ENCODE measurements at places on chromosomes 7 and 10. TPM values are rescaled to one million over a fixed set of nuclear protein-coding genes. Genes with fewer than 3 reads are reported as not detected.

GRCh38 chr10:50497758-50498157, 126.0 kb downstream of the SGMS1 start:
- DNase-seq = no peak

DNA sequence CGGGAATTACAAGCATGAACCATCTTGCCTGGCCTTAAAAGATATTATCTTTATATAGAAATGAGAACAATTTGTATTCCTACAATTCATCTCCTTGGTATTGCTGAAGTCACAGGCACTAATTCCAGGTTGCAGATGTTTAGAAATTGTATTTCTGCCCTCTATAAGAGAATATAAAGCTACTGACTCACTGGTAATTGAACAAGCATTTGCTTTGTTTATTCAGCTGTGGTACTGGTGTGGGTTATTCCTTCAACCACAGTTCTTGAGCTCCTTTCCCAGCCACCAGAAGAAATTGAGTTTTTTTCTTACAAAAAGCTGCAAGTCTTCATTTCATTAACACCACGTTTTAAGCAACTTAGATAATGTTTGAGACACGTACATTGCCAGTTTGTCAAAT, 29.0 kb upstream of the MPP7 start:
- DNase-seq = no peak

The APBB1IP gene
- 45.6 TPM for total RNA-seq

DNA sequence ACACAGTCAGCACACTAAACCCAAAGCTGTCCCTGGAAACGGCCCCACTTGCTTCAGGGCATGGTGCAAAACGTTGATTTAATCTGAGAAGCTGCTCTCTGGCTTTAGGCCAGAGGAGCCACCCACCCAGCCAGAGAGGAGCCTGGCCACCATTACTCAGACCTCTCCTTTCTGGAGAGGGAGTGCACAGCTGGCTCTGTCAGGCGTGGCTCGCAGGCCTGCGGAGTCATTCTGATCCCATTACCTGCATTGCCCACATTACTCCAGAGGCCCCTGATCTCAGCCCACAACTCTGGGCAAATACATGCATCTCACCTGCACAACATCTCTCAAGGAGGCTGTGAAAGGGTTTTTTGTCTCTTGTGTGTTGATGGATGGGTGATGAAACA, 370.0 kb upstream of the IGFBP3 start:
- no peak for DNase-seq

GRCh38 chr10:103757531-103758293, 97.7 kb downstream of the SH3PXD2A start:
- no peak for DNase-seq

- no peak for DNase-seq
These were observed 129.7 kb downstream of the RELN start for GRCh38 chr7:103859709-103860108.

GRCh38 chr7:128886391-128887168, 23.9 kb downstream of the ATP6V1F start:
- DNase-seq = no peak

DNA sequence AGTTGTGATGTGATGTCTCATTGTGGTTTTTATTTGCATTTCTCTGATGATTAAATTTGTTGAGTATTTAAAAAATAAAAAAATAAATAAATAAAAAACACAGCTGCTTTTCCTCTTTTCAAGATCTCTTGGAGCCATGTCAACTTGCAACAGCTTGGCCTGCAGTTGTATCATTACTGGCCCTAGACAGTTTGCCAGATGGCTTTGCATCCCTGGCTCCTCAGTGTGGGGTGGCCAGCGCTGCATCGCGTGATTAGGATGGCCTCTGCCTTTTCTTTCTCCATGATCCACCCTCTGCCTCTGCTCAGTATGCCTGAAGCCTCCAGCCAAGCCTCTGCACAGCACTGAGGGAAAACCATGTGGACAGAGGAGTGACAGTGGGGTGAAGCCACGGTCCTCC, 96.8 kb downstream of the PPP1R3C start:
- DNase-seq = no peak

GRCh38 chr10:124152139-124153022, 59.0 kb upstream of the CHST15 start:
- no peak for DNase-seq

- no peak for DNase-seq
These were observed 71.6 kb upstream of the CTBP2 start for GRCh38 chr10:125231813-125232475.

DNA sequence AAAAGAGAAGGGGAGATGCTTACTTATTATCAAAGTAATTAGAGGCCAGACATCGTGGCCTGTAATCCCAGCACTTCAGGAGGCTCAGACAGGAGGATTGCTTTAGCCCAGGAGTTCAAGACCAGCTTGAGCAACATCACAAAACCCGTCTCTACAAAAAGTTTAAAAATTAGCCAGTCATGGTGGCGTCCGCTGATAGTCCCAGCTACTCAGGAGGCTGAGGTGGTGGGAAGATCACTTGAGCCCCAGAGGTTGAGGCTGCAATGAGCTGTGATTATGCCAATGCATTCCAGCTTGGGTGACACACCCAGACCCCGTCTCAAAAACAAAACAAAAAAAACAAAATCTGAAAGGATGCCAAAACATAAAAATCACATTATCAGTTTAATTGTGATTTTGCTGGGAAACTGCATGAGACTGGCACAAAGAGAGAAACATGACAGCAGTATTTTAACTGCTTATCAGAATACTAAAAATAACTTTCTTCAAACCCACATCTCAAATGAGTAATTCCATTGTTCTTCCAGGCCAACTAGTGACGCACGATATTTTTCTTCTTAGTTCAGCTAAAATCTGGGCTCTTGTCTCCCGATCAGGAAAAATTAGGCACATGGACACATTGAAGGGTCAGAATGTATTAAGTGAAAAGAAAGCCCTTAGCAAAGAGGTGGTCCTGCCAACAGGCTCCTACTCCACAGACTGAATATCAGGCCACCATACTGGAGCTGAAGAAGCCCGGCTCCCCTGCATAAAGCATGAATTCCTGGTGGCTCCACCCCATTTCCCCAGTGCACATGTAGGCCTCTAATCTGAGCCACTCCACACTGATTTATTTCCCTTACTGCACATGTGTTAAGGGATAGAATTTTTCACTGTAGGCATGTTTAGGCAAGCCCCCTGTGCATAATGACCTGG, 9.6 kb upstream of the CCM2 start:
- no peak for DNase-seq

DNA sequence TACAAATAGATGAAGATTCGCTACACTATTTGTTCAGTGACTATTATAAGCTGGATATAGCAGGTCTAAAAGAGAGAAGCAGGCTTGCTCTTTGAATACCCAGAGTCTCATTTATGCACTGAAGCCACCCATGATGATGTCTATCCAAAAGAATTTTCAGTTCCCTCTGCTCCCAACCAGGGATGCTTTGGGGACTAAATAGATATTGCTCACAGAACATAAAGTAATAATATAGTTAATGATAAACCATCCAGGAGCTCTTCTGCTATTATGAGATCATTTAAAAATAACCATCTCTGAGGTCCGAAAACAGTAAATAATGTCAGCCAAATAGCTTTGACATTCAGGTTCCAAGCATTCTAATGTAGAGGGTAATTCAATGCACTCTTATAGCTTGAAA, 875.4 kb downstream of the SORCS3 start:
- no peak for DNase-seq

- DNase-seq = no peak
These were observed 192.9 kb upstream of the MBL2 start for GRCh38 chr10:52965509-52965908.
